Fibroblast of skin of right biceps (primary cell): ENCODE measurements at places on chromosomes 11 and 22.

DNA sequence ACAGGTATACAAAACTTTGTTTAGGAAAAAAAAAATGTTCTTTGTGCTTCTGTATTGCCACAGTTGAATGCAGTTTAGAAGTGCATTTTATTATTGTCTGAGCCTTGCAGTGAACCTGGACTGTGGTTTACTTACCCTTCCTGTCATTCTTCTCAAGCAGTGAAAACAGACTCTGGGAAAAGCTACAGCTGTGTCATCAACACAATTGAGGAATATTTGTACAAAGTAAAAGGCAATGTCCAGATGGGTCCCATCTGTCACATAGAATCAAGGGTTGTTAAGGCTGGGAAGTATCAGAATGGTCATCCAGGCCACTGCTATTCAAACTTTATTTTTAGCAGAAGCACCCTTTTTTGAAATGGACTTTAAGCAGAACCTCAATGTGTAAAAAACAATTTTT lies 73.3 kb downstream of the TRIM44 start:
- DNase-seq = no peak

DNA sequence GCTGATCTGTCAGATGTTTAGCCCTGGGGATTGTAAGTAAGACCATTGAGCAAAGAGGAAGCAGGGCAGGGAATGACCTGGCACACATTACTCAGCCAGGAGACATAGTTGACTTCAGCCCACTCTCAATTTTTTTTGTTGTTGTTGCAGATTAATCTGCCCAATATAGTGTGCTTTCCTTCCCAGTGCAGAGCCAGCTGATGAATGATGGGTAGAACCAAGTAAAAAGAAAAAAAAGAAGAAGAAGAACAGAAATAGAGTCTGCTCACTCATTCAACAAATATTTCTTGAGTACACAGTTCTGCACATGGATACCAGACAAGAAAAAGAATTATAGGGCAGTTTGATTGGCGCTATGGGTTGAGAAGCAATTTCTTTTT lies 292.7 kb downstream of the ETS1 start:
- peak; percentile 52 for DNase-seq

DNA sequence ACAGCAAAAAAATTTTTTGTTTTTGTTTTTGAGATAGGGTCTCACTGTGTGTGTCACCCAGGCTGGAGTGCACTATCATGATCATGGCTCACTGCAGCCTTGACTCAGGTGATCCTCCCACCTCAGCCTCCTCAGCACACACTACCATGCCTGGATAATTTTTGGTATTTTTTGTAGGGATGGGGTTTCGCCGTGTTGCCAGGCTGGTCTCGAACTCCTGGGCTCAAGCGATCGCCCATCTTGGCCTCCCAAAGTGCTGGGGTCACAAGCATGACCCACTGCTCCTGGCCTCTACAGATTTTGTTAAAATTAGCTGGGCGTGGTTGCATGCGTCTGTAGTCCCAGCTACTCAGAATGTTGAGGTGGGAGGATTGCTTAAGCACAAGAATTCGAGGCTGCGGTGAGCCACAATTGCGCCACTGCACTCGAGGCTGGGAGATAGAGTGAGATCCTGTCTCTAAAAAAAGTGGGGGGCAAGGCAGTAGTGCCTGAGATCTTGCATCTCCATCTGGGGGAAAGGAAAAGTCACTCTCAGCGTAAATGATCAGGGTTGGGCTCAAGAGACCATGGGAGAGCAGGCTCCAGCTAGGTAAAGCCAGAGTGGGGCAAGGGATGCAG lies 10.6 kb upstream of the DGKZ start:
- DNase-seq = no peak

GRCh38 chr11:114285599-114285998 lies 10.6 kb upstream of the NNMT start:
- peak; percentile 86 for DNase-seq

- no peak for DNase-seq
Observed at GRCh38 chr11:75813124-75813523, 1.9 kb upstream of the UVRAG start.

DNA sequence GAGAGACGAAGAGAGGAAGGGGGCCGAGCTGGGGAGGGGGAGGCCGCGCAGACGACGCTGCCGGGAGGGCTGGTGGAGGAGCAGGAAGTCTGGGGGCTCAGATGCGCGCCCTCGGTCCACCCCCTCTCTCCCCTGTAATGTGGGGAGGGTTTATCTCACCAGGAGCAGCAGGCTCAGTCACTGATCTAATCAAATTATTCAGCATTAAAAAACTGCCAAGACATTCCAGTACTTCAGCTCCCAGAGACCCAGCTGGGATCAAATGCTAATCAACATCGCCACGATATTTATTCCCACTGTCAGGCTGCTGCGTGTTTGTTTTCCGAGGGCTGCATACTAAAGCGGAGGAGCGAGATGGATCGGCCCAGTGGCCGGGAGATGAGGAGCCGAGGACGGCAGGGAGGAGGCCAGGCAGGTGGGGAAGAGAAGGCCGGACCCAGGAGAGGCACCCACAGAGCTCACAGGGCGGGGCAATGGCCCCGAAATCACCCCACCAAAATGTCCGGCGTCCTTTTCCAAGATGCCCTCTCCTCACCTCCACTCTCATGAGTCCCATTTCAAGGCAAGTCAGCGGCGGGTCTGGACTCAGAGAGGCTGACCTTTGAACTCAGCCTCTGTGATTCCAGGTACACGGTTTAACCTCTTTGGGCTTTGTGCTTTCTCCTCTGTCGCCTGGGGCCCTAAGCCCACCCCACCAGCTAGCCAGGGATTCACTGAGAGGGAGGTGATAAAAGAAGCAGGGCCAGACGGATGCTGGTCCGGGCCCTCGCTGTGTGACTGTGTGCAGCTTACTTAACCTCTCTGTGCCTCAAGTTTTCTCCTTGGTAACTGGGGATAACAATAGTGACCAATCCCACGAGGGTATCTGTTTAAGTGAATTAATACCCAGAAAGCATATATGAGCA lies 502.1 kb downstream of the MN1 start:
- peak; percentile 78 for DNase-seq

GRCh38 chr22:35315141-35315854 lies 15.6 kb downstream of the TOM1 start:
- no peak for DNase-seq
